Stimulated activated effector memory CD8-positive, alpha-beta T cell treated with anti-CD3 and anti-CD28 coated beads, Interleukin-12 subunit alpha, Interleukin-12 subunit beta, amount 100 ng/mL, for 72 hours (primary cell): ENCODE measurements at places on chromosomes 4 and X.

- DNase-seq, result no peak
Observed at GRCh38 chr4:122632396-122633143, 11.7 kb upstream of the IL21 start.

DNA sequence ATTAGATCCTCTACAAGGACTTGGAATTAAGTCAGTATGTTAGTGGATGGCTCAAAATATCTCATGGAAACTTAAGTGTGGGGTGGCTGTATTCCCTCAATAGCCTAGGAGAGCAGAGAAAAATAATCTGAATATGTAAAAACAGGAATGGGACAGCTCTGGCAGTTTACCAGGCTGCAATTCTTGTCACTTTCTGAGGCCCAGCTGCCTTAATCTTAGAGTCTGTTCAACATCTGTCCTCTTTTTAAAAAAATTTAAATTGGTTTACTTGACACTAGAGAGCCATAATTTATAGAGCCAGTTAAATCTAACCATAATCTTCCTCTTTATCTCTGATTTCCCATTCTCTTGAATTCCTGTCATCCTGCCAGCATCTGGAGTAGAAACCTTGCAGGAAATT lies 109.2 kb upstream of the CXCL13 start:
- DNase-seq, result no peak

DNA sequence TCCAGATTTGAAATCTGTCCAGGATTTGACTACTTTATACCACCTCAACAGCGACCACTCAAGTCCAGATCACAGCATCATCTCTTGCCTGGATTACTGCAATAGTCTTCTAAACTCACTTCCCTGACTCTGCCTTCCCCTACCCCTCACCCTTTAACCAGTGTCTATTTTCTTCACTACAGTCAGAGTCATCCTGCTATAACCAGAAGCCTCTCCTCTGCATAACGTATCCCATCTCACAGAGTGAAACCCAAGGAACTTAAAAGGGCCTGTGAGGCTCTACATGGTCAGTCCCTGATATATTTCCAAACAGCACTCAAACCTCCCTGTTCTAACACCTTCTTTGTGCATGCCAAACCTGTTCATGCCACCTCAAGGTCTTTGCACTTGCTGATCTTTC lies 40.7 kb upstream of the SCOC start:
- no peak for DNase-seq

DNA sequence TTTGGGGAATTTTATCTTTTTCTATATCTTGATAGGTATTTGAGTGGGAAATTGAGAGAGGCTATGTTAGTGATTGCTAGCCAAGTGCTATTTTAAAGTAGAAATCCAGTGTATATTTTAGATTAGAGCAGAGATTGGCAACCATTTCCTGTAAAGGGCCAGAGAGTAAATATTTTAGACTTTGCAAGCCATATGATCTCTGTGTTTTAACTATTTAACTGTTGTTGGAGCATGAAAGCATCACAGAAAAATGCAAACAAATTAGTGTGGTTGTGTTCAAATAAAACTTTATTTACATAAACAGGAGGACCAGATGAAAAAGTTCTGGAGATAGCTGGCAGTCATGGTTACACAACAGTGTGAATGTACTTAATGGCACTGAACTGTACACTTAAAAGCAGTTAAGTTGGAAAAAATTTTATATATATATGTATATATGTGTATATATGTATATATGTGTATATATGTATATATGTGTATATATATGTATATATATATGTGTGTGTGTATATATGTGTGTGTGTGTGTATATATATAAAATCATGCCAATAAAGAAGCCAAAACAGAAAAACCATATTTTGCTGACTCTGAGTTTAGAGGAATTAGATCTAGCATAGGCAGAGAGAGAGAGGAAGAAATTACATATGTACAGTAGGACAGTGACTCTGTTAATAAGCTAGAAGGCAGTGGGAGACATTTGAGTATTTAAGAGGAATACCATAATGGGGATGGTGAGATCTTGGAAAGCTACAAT lies 83.4 kb downstream of the TMEM164 start:
- no peak for DNase-seq

DNA sequence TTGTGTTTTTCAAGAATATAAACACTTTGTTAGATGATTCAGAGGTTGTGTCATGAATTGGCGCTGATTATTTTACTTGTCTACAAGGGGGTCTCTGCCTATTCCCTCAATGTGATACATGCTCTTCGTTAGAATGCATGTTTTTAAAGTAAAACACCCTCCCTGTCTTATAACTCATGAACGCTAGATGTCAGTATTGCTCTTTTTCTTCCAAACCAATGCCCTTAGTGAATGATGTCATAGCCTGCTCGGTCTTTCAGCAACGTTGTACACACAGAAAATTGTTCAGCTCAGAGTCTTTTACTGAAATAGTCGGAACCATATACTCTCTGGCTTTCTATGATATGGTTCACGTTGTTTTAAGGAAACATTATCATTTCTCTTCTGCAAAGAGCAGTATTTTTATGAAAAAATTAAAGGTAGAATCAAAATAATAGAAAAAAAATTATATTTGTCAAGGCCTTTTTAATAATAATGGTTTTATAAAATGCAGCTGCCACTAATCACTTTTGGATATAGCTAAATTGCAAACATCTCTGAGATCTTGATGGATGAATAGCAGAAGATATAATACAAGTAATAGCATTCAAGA lies 292.9 kb downstream of the TLL1 start:
- DNase-seq, result no peak

DNA sequence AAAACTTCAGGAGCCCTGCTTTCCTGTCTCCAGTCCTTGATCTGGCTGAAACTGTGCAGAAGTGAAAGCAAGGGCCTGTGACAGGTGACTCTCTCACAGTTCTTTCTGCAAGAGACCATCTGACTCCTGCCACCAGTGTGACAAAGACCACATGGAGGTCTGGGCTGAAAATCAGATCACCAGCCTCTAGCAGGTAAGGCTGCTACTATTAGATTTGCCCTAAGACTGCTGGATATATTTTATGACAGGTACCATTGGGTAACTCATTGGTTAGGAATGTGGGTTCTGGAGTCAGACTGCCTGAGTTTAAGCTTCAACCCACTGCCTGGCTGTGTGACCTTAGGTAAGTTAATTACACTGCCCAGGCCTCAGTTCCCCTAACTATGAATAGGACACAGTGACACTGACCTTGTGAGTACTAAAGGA lies 163.3 kb upstream of the SLC7A11 start:
- DNase-seq, result no peak

- no peak for DNase-seq
Observed at GRCh38 chr4:140188975-140189374, 35.0 kb upstream of the MAML3 start.

DNA sequence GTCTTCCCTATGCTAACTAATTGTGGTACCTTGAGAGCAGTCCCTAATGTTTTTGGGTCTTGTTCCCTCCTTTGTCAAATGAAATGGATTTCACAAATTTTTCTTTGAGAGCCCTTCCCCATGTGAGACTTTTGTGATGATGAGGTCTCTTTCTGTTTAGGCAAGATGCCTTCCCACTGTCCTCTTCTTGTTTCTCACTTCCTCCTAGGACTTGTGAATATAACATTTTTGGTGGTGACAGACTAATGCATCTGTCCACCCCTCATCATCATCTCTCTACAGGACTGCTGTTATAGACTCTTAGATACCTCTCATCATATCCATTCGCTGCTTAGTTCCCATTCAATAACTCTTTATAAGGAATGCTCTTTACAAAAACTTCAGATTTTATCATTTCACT lies 8.7 kb upstream of the ANK2 start:
- no peak for DNase-seq

- no peak for DNase-seq
Observed at GRCh38 chrX:86148594-86148993, 343 bp downstream of the DACH2 start.

DNA sequence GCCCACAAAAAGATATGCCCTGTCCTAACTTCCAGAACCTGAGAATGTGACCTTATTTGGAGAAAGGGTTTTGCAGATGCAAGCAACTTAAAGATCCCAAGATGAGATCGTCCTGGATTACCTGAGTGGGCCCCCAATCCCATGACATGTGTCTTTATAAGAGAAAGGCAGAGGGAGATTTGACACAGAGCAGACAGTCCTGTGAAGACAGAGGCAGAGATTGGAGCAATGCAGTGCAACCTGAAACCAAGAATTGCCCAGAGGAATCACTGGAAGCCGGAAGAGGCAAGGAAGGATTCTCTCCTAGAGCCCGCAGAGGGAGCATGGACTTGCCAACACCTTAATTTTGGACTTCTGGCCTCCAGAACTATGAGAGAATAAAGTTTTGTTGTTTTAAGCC lies 171.5 kb downstream of the SMIM20 start:
- DNase-seq, result no peak
